ENCODE measurements at places on chromosomes 16 and 17.

- DNase-seq: no peak
Observed at GRCh38 chr16:54173490-54173889, 113.1 kb downstream of the IRX3 start.

DNA sequence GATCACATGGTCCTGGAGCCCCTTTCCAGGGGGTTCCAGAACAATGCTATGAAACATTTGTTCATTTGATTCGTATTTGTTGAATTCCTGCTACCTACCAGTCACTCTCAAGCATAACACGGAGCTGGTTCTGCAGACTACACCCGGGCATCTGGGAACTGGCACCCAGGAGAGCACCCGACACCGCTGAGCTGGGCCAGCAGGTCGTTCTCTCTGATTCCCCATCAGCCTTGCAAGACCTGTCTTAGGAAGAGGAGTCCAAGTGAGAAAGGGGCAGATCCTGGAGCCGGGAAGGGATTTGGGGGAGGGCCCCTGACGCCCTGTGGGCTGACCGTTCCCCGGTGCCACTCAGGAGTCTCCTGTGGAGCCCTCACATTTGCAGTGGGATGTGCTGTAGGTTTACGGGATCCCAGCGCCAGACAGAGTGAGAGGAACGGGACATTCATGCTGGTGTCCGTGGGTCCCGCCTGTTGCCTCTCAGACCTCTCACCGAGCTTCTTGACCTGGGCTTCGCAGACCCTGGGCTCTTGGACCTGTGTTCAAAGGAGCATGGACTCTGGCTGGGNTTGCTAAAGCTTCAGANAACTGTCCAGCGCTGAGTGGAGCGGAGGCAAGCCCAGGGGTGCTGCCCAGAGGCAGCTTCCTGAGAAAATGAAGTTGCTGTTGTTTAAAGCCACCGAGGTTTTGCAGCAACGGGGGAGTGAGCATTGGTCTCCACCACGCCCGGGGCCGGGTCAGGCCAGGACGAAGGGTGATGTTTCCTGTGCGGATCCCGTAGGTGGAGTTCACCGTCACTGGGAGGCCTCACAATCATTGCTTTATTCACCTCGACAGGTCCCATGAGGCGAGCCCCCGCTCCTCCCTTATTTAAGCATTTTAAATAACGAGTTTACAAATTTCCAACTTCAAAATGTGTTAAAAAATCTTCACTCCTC is 49.2 kb downstream of the METRNL start:
- no peak for DNase-seq

DNA sequence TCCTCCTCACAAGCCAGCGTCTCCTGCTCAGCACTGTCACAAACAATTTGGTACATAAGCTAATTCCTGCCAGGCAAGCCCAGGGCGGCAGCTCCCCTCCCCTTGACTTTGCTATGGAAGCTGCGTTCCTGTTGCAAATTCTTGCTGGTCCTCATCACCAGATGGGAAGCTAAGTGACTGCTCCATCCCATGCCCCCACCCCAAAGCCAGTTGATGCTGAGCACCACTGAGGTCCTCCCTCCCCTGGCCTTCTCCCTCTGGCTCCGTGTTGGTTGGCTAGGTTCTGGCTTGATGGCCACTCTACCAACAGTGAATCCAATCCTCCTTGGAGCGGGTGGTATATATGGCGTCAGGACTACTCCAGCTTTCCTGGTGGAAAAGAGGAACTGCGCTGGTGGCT is 34.4 kb downstream of the PIPOX start:
- DNase-seq: no peak

GRCh38 chr17:63836811-63837210 is 5.7 kb downstream of the SMARCD2 start:
- no peak for DNase-seq

- DNase-seq: no peak
Observed at GRCh38 chr17:49397586-49397985, 17.1 kb downstream of the PHB1 start.

- DNase-seq: no peak
Observed at GRCh38 chr17:30917050-30917449, 4.7 kb upstream of the ADAP2 start.

- no peak for DNase-seq
Observed at GRCh38 chr17:64147110-64148016, 17.4 kb upstream of the ERN1 start.

DNA sequence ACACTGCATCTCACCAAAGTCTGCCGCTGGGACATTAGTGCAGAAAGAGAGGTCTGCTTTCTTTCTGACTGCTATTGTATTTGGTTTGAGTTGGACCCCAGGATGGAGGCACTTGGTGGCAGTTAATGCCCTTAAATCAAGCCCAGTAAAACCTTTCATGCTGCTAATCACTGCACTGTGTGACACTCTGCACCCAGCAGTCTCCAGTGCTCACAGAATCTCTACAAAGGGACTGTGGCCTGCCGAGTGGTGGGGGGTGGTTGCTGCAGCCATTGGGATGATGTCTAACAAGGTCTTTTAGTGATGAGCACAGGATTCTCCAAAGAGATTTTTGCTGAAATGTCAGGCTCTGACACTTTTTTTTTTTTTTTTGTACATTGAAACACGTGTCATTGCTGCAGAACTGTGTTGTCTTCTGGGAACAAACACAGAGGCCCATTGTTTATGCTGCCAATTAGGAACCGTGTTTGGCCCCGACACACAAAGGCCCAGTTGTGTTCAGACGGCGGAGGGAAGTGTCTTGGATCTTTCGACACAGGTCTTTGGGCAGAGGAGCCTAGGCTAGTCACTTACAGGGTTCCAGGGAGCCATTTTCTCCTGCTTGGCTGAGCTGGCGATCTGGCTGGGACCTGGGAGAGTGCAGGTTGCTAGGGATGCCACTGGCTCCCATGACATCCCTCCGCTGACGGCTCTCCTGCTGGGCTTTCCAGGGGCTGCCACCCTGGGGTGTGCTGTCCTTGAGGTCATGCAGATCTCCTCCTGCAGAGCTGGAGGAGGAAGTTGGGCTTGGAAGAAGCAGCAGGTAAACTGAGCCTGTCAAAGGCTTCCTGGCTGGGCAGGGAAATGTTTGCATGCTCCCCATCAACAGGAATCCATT is 16.2 kb upstream of the TNRC6C start:
- no peak for DNase-seq

- DNase-seq: no peak
Observed at GRCh38 chr16:30539000-30539964, 4.6 kb upstream of the ZNF747 start.

- no peak for DNase-seq
Observed at GRCh38 chr17:19672009-19672750, 23.6 kb downstream of the ALDH3A2 start.

DNA sequence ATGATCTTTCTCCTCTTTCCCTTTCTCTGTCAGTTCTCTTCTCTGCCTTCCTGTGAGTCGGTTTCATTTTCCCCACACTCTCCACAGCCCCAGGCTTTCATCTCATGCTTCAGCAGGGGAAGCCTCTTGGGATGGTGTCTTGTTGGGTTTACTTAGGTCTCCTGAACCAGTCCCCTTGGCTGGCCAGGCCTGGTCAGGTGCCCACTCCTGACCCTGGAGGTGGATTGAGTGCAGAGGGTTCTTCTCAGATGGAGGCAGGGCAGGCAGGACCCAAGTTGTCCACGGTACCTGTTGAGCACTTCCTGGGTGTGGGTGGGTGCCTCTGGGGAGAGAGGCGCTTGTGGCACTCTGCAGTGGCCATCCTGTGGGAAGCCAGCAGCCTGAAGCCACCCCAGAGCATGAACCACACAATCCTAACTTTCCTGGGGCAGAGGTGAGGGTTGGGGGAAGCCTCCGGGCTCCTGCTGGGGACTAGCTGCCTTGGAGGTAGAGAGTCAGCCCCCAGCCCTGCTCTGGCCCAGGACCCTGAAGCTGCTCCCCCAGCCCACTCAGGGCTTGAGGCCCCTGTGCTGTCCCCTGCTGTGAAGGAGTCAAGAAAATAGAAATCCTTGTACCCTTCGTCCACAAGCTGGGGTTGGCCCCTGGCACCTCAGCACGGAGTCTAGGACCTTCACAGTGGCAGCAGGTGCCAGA is 2.0 kb upstream of the RAP1GAP2 start:
- no peak for DNase-seq

- DNase-seq: no peak
Observed at GRCh38 chr17:81553616-81554181, 1.5 kb upstream of the FAAP100 start.

DNA sequence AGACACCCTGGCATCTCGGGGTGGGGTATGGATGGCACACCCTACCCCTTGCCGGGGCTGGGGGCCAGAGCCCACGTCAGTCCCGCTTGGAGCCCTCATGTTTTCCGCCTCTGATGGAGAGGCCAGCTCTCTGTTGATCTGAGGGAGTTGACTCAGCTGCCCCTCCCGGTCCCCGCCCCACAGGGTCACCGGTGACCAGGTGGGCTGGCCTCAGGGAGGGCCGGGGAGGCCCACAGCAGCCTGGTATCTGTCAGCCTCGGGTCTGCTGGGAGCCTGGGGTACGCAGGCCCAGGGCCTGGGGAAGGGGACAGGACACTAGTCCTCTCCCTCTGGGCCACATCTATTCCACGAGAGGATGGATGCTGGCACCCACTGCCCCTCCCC is 109.5 kb upstream of the CIBAR2 start:
- no peak for DNase-seq

- no peak for DNase-seq
Observed at GRCh38 chr16:50198802-50199403, 45.8 kb downstream of the TENT4B start.

- no peak for DNase-seq
Observed at GRCh38 chr16:65657556-65657955, 535.7 kb upstream of the CDH11 start.

DNA sequence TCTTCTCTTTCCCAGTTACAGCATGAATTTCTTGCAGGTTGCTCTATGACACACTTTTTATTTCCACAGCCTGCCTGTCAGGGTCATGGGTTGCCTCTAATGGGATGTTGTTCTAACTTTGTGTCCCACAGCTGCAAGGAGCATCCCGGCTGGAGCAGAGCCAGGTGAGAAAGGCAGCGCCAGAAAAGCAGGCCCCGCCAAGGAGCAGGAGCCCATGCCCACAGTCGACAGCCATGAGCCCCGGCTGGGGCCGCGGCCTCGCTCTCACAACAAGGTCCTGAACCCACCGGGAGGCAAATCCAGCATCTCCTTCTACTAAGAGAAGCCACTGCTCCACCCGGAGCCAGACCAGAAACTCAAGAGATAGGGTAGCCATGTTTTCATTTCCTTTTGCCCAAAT is 7.3 kb upstream of the MAPK8IP3 start:
- no peak for DNase-seq

DNA sequence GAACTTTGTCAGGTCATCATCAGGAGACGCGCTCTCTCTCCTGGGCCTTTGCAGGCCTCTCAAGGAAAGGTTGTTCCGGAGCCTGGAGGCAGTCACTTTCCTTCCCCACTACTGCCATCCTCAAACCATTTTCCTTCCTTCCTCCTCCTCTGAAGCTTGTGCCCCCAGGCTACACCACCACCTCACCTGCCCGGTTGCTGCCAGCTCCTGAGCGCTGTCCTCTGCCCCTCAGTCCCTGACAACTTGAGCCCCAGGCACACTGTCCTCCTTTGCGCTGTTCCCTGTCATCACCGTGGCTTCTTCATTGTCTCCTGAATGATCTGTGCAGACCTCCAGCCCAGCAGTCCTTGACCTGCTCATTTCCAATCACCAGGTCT is 18.9 kb downstream of the CDRT4 start:
- no peak for DNase-seq

- DNase-seq: no peak
Observed at GRCh38 chr17:9212376-9213302, 191.3 kb downstream of the NTN1 start.

DNA sequence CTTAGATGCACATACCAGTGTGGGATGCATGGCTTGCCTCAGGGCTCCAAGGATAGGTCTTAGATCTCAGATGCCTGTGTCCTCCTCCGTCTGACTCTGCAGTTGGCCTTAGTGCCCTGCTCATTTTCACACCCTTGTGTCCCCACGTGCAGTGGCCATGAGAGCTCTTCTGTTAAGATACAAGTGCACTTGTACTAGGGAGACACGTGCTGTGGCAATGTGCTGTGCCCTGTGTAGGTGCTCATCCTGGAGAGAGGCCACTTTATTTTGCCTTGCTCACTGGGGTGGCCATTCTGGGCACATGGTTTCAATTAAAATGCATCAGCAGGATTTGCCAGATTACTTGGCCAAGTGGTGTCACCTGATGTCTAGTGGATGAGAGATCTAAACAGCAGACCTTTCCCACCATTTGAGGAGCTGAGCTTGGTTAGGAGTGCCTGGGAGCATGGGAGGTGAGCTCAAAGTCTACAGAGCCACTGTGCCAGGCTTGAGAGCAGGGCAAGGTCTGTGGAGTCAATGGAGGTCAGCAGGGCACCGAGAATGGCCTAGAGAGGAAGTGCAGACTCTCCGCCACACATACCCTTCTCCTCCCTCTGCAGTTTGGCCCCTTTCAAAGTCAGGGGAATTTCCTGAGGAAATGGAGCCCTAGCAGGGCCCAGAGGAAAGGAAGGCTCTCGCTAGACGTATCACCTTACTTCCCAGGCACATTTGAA is 25.2 kb upstream of the SMPD3 start:
- no peak for DNase-seq

GRCh38 chr17:63540590-63540989 is 9.7 kb upstream of the DCAF7 start:
- no peak for DNase-seq

- DNase-seq: no peak
Observed at GRCh38 chr16:14509055-14509454, 121.0 kb downstream of the PARN start.

- no peak for DNase-seq
Observed at GRCh38 chr17:56838687-56839086, 4.7 kb downstream of the DGKE start.

DNA sequence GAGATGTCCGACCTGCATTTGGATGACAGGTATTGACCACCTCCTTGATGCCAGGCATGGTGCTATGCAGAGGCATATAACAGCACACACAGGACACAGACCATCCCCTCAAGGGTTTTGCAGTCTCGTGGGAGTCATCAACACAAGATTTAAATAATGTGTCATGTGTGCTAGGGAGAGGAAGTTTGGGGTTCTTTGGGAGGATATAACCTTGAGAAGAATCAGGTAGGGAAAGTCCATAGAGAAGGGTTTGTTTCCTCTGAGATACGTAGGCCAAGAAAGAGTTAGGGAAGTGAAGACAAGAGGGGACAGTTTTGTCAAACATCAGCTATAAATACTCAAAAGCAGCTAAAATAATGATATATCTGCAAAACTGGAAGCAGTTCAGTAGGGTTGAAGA is 215.9 kb upstream of the RBFOX1 start:
- DNase-seq: no peak

- DNase-seq: no peak
Observed at GRCh38 chr16:57704905-57705852, 10.6 kb downstream of the DRC7 start.

DNA sequence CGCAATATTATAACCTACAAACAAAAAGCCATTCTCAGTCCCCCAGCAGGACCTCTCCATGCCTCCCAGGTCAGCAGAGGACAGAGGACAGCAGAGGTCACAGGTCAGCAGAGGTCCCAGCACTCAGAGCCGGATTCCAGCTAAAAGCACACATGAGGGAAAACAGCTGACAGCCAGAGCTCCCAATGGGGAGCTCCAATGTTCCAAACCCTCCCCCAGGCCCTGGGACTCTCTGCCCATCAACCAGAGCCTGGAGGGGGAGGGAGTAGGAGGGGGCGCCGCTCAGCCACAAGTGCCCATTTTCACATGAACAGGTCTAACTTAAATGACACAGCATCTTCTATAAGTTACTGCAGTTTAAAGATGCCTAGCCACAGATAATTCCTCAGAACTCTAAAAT is 77.5 kb downstream of the ANKRD11 start:
- no peak for DNase-seq

Data from stimulated activated CD8-positive, alpha-beta memory T cell treated with anti-CD3 and anti-CD28 coated beads, Interleukin-4, amount 100 ng/mL, for 1 hour (primary cell).